Naive thymus-derived CD4-positive, alpha-beta T cell (primary cell): ENCODE measurements at places on chromosomes 1 and 21. TPM values are rescaled to one million over a fixed set of nuclear protein-coding genes. Genes with fewer than 3 reads are reported as not detected.

The FAM177B gene
- not detected for polyA plus RNA-seq

The ADORA3 gene
- polyA plus RNA-seq, result not detected

The TTC39A gene
- not detected for polyA plus RNA-seq

The VAMP3 gene
- polyA plus RNA-seq, result 33.8 TPM

The TNFRSF1B gene
- 30.1 TPM for polyA plus RNA-seq

The ZBTB8A gene
- polyA plus RNA-seq, result not detected

The BCL10 gene
- polyA plus RNA-seq, result 19.4 TPM

The SDC3 gene
- not detected for polyA plus RNA-seq

The NR5A2 gene
- not detected for polyA plus RNA-seq

The WLS gene
- not detected for polyA plus RNA-seq

DNA sequence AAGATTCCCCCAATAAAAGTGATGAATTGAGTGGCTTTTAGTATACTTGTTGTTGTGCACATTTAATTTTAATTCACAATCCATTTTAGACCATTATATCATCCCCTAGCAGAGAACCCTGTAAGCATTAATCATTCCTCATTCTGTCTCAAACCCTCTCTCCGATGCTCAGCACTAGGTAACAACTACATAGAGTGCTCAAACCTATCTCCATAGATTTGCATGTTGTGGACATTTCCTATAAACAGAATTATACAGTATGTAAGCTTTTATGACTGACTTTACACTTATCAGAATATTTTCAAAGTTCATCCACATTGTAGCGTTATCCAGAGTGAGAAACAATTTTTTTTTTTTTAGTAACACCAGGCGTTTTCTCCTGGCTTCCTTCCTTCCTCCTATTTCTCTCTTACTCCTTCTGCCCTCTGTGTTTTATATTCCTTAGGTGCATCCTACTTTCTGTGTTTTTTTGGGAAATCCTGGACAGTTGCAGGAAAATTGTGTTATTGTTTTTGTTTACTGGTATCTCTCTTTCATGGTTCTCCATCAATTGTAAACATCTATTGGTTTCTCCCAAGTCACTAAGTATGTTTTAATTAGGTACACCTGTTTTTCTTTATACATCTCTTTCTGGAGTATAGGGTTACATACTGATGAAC lies 1528.0 kb upstream of the TPTE start:
- DNase-seq, result no peak

DNA sequence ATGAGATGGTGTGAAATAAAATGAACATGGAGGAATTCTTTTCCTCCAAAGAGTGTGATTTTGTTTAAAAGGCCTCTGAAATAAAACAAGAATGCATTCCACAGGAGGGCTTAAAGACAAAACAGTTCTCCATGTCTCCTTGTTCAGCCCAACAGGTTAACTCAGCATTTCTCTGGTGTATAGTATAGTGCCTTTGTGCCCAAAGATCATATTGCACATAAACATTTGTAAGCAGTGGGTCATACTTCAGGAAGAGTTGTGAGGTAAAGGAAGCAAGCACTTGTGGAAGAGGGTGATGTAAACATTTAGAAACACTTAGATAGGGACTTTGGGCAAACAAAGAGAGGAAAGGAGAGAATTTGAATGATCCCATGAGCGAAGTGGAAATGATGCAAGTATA lies 433.9 kb downstream of the SIPA1L2 start:
- no peak for DNase-seq

GRCh38 chr1:3886691-3887090 lies 13.4 kb downstream of the C1orf174 start:
- no peak for DNase-seq

DNA sequence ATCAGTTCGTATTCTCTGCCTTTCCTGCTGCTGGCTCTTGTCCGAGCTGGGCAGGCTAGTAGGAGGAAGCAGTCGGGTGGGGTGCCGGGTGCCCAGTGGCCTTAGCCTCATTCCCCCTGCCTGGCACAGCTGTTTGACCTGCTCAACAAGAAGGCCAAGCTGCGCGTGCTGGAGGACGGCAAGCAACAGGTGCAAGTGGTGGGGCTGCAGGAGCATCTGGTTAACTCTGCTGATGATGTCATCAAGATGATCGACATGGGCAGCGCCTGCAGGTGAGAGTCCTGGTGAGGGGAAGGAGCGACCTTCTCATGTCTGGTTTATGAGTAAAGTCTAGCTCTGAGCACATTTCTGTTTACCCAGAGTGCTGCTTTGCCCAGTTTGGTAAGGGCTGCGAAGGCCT lies 16.3 kb upstream of the RPS8 start:
- no peak for DNase-seq

- peak; percentile 51 for DNase-seq
Observed at GRCh38 chr1:231626951-231627614, 493 bp downstream of the DISC1 start.

DNA sequence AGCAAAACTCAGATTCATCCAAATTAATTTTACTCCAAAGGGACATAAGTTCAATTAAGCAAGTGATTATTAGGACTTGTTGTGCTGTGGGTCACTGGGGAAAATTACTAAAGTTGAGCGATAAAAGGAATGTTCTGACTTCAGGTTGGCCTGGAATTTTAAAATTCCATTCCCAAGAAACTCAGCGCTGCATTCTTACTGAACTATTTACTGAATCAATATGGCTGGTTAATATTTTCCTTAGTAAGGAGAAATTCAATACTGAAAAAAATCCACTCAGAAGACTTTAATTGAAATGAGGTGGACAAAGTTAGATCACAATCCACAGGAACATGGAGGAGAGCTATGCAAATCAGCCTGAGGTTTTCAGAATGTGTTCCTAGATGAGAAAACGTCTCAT lies 578.9 kb upstream of the NR5A2 start:
- no peak for DNase-seq

- DNase-seq, result no peak
Observed at GRCh38 chr1:219500327-219500897, 112.5 kb downstream of the ZC3H11B start.

DNA sequence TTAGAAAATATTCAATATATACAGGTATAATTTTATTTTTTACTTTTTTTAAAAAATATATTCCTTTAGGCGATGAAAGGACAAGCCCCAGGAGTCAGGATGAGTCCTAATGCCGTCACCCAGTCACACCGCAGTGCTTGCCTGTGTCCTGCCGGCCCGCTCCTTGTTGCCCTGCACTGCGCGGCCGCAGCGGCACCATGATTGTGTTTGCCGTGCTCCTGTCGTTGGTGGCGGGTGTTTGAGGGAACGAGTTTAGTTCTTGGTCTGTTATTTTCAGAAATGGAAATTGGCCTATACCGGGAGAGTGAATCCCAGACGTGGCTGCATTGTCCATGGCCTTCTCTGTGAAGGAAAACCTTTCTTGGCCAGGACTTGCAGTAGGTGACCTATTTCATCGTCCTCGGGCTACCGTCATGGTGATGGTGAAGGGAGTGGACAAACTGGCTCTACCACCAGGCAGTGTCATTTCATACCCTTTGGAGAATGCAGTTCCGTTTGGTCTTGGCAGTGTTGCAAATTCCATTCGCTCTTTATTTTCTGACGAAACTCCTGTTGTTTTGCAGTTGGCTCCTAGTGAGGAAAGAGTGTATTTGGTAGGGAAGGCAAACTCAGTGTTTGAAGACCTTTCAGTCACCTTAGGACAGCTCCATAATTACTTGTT lies 45.9 kb upstream of the CRB1 start:
- DNase-seq, result no peak

GRCh38 chr1:208216062-208216461 lies 28.1 kb downstream of the PLXNA2 start:
- DNase-seq, result no peak

- DNase-seq, result no peak
Observed at GRCh38 chr1:185720633-185721272, 13.4 kb upstream of the HMCN1 start.

DNA sequence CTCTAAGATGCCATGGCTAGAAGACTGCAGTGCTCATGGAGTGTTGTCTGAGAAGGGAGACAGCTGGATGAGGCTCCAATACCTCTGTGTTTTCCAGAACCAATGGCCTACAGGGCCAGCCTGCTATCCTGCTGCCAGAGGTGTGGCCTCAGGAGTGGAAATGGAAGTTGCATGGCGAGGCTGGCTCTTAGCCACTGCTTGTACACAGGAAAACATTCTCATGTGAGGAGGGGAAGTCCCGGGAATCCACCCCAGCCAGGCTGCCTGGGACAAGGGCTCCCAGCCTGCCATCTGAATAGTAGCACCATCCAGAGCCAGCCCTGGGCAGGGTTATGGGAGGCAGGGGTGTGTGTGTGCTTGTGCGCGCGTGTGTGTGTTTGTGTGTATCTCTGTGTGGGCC lies 56.5 kb downstream of the SDC3 start:
- no peak for DNase-seq

DNA sequence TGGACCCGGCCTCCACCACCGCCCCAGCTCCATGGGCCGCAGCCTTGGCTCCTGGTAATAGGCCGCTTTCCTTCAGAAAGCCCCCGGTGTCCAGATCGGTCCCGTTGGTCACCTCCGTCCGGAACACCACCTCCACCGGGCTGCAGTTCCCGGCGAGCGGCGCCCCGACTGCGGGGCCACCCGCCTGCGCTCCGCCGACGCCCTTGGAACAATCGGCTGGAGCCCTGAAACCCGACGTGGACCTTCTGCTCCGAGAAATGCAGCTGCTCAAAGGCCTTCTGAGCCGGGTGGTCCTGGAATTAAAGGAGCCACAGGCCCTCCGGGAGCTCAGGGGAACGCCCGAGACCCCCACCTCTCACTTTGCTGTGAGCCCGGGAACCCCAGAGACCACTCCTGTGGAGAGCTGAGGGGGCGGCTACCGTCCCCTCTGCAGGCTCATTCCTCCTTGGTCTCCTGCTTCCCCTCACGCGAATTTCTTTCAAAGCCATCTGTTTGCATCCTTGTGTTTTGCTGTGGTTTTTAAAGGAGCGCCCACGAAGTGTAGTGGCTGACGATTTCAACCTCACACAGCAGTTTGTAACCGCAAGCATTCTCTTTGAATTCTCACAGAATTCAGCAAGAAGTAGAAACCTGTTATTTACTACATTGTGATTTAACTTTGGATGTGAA lies 6.0 kb downstream of the FCRLB start:
- DNase-seq, result no peak

- DNase-seq, result no peak
Observed at GRCh38 chr1:164950541-164950986, 391.6 kb downstream of the PBX1 start.

DNA sequence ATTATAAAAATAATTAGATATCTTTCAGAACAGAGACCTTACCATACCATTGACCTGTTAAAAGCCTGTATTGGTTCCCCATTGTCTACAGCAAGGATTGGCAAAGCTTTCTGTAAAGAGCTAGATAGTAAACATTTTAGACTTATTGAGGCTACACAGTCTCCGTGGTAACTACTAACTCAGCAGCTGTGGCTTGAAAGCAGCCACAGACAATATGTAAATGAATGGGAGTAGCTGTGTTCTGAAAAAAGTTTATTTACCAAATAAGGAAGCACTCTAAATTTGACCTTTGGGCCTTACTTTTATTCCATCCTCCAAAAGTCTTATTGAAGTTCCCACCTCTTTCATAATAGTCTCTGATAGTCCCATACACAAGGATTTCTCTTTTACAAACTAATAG lies 39.7 kb downstream of the NUP210L start:
- DNase-seq, result no peak

DNA sequence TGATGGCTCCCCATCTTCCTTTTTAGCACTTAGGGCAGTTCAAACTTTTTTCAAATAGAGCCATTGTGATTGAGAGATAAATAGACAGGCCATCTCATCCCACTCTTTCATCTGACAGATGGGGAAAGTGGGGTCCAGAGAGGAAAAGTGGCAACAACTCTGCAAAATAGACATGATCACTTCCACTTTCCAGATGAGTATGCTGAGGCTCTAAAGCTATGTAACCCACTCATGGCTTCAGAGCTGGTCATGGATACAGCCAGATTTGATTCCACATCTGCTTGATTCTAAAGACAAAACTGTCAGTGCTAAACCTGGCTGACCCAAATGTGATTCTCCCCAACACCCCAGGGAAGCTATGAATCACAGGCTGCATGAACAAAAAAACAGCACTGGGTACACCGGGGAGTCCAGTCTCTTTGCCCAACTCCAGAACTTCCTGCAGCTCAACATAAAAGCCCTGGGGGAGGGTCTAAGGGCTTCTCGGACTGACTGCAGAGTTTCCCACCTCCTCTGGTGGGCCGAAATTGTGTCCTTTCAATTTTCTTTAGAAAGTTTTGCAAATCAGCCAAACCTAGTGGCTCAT lies 59.3 kb downstream of the PLPP3 start:
- no peak for DNase-seq

DNA sequence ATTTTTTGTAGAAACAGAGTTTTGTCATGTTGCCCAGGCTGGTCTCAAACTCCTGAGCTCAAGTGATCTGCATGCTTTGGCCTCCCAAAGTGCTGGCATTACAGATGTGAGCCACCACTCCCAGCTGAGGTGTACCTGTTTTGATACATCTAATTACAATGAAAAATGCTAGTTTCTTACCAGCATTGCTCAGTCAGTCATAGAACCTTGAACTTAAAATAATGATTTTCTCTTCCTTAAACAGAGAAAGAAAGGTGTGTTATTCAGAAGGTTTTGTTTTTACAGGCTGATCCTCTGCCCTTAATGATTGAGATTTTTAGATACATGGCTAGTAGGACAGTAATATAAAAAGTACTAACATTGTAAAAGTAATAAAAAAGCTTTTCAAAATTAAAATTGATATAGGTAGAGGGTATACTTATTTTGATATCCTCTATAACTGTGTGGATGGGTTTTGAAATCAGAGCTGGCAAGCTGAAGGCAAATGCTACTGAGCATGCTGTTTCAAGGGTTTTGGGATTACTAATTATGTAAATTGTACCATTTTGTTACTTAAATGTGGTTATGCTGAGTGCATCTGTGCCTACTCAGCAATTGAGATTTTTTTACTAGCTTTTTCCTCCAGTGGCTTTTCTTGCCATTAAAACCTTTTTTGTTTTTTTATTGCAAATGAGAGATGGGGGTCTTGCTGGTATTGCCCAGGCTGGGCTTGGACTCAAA lies 16.1 kb downstream of the PRRC2C start:
- DNase-seq, result no peak

DNA sequence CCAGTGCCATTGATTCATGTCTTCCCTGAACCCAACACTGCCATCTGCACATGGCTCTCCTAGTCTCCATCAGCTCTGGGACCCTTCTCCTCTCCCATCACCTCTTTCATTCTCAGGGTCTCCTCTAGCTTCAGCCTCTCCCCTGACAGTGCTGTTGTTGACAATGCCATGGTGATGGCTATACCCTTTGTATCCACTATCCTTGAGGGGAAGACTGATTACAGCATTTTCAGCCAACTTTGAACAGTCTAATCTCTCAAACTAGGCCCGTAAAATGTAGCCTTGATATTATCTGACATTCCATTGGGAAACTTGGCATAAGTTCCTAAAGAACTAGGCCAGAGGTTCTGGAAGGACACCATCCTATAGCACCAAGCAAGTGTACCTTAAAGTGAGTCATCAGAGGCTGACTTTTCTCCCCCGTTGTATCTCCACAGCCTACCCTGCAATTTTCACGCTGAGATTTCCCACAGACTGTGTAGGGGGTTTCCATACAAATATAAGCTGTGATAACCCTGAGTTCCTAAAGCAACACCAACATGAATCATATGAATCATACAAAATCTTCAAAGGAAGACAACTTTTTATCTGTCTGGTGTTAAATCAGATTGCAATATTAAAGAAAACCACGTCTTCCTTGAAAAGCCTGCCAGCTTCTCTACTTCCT lies 5.8 kb downstream of the HAO2 start:
- no peak for DNase-seq
